B cell (primary cell): ENCODE measurements at places on chromosomes 4 and X.

- peaks cover 7% of the 10 kb centered on the region for H3K27me3 ChIP-seq
- H3K36me3 ChIP-seq, result no peaks in the 10 kb centered on the region
- no peak overlapping the region for H3K27ac ChIP-seq
- H3K4me3 ChIP-seq, result no peak overlapping the region
- no peak for DNase-seq
Observed at GRCh38 chr4:80082693-80083092, 9.7 kb upstream of the ANTXR2 start.

DNA sequence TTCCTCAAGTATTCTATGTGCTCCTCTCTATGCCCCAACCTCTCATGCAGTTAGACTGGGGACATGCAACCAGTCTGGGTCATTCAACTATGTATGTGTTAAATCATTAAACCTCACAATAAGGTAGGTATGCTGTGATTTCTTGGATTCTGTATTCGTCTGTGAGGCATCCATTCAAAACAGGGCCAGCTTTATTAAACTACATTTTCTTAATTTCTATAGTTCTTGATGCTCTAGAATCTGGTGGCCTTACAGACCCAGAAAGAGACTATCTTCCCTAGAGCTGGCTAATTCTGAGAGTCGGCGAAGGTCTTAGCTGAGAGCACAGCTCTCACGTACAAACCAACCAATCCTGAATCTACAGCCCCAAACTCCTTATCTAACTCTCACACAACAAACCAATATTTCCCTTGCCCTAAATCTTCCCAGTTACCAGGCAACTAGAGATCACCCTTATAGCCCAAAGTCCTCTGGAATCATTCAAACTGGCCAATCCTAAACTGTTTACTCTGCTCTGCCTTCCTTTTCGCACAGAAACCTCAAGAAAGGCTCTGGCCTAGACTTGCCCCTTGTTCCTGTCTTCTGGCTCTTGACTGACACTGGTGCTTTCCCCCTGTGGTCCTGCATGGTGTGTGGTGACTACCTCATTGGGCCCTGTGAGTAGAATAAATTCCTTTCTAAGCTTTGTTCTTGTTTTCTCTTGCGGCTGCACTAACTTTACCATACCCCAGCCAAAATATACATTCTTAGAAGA is 203.5 kb upstream of the TET2 start:
- DNase-seq, result no peak
- H3K4me3 ChIP-seq, result no peak overlapping the region
- H3K4me1 ChIP-seq, result no peaks in the 10 kb centered on the region
- no peaks in the 10 kb centered on the region for H3K27me3 ChIP-seq
- H3K27ac ChIP-seq, result no peak overlapping the region
- H3K36me3 ChIP-seq, result no peaks in the 10 kb centered on the region

DNA sequence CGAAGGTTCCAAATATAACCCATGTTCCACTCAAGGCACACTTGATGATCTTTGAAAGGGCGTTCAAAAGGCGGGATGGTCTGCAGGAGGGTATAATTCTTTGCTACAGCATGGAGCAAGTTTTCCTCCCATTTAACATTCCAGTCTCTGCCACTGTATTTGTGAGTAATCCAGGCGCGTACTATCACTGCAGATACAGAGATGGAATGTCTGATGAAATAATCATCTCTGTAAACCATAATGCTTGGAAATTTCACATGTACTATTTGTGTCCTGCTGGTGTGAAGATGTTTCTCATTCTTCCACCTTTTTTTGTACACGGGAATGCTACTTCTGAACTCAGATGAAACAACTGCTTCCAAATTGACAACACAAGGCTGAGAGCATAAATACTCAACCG is 15.5 kb downstream of the SEL1L3 start:
- peaks cover 41% of the 10 kb centered on the region for H3K4me1 ChIP-seq
- no peak overlapping the region for H3K27ac ChIP-seq
- no peak for DNase-seq
- no peaks in the 10 kb centered on the region for H3K27me3 ChIP-seq

DNA sequence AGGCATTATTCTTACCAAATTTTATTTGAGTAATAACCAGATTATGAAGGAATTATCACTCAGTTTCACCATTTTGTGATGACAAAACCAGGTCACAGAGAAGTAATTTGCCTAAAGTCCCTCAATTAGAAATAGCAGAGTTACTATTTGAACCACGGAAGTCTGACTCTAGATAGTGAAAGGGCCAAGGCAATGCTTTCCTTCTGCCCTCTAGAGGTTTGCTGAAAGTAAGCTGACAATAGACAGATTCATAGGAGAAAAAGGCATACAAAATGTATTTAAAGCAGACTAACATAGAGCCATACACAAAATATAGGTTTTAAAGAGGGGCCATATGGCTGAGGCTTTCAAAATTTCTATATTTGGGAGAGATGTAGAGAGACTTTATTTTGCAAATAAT is 43.1 kb downstream of the CXXC4 start:
- no peak overlapping the region for H3K27ac ChIP-seq
- H3K4me1 ChIP-seq, result no peaks in the 10 kb centered on the region
- no peak overlapping the region for H3K4me3 ChIP-seq
- H3K36me3 ChIP-seq, result no peaks in the 10 kb centered on the region
- H3K27me3 ChIP-seq, result no peaks in the 10 kb centered on the region

DNA sequence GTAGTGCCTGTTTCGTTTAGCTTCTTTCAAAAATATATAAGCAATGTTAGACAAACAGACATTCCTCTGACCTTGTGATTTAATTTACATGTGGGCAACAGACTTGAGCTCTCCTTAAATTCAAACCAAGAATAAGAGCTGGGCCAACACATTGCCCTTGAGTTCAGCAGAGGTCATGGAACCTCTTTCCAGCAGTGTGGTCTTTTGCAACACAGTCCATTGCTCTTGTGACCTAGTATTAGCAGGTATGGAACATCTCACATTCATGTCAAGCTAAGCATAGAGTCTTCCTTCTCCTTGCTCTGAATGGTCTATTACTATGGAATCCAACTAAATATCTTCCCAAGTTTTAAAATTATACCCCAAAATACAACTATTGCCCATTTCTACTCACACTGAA is 33.7 kb upstream of the MND1 start:
- H3K27me3 ChIP-seq, result no peaks in the 10 kb centered on the region
- no peak overlapping the region for H3K27ac ChIP-seq
- DNase-seq, result no peak

GRCh38 chrX:68894513-68895340 is 65.9 kb downstream of the EFNB1 start:
- peak; percentile 12 for DNase-seq
- H3K4me3 ChIP-seq, result peak overlapping the region; percentile 15
- no peaks in the 10 kb centered on the region for H3K27me3 ChIP-seq

DNA sequence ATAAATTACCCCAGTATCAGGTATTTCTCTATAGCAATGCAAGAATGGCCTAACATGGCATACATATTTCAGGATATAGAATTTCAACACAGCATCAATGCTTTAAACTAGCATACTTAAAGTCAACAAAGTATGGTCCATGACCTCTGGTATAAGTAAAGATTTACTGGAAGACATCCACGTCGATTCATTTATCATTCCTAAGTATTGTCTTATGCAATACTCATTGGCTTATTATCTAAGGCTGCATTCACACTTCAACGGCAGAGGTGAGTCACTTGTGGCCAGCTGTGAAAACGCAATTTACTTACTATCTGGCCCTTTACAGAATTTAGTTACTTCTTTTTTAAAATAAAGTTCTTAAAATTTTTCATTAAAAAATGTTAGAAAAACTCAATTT is 42.6 kb downstream of the ADGRA3 start:
- H3K36me3 ChIP-seq, result no peaks in the 10 kb centered on the region
- no peaks in the 10 kb centered on the region for H3K4me1 ChIP-seq
- no peak overlapping the region for H3K4me3 ChIP-seq
- H3K27ac ChIP-seq, result no peak overlapping the region
- no peak for DNase-seq
- no peaks in the 10 kb centered on the region for H3K27me3 ChIP-seq

GRCh38 chrX:8319359-8319758 is 145.3 kb upstream of the VCX3B start:
- H3K27me3 ChIP-seq, result no peaks in the 10 kb centered on the region
- DNase-seq, result no peak
- no peak overlapping the region for H3K4me3 ChIP-seq

DNA sequence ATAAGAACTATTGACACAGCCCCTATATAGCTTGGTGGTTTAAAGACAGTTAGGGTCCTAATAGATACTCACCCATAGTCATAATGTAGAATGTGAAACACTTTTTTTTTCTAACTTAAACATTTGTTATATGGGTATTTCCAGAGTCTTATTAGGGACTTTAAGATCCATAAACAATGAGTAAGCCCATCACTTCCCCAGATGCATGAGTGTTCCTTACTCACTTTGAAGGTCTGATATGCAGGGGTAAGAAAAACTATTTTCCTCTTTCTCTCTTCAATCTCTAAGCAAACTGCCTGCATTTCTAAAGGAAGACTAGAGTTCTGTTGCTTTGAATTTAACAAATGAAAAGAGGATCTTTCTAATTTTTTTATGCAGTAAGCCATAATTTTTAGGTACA is 443.6 kb upstream of the PITX2 start:
- H3K27me3 ChIP-seq, result no peaks in the 10 kb centered on the region
- DNase-seq, result no peak
- no peak overlapping the region for H3K4me3 ChIP-seq
- H3K4me1 ChIP-seq, result no peaks in the 10 kb centered on the region

DNA sequence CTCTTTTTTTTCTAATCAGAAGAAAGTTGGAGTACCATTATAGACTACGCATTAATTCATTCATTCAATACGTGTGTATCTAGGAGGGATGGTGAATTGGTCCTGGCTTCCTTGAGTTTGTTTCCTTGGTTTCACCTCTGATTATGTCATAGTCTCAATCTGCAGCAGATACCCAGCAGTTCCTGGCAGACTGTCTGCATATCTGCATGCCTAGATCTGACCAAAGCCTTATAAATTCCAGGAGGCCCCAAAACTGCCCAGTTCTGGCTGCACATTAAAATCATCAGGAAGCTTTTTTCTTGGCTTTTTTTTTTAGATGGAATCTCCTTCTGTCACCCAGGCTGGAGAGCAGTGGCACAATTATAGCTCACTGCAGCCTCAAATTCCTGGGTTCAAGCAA is 27.2 kb upstream of the SLC34A2 start:
- no peaks in the 10 kb centered on the region for H3K36me3 ChIP-seq
- H3K4me1 ChIP-seq, result no peaks in the 10 kb centered on the region
- H3K27me3 ChIP-seq, result peaks cover 3% of the 10 kb centered on the region
- H3K4me3 ChIP-seq, result no peak overlapping the region
- no peak overlapping the region for H3K27ac ChIP-seq

DNA sequence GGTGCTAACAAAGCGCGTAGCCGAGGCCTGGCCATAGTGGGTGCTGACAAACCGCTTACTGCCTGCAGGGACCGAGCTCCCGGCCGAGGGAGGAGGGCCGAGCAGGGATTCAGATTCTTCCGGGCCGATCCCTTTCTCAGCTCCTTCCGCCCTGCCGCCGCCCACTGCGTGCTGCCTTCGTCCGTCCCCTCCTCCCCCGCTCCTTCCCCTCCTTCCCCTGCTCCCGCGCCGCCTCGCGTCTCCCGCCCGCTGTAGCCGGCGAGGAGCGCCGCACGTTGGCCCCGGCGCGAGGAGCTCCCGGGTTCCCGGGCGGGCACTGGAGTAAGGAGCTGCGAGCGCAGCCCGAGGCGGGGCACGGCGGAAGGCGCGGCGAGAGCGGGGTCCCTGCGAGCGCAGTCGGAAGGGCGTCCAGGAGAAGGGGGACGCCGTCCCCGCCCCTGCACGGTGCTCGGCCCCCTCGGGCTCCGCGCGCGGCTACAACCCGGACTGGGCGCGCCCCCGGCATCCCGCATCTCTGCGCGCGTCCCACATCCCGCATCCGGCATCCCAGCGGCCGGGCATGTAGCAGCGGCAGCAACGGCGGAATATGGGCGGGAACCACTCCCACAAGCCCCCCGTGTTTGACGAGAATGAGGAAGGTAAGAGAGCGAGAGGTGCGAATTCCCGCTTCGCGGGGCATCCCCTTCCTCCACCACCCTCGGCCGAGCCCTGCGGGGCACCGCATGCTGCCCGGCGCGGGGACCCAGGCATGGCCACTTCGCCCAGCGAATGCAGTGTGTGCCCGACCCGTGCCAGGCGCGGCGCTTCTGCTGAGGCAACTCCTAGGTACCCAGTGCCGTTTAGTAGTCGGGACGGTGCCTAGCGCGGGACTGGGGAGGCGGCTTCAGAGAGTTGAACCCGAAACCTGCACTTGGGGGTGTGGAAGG is at the start of gene STK32B:
STK32B (plus strand) TSS at position 203 of the 926 bp plus-strand sequence.
- peak within 1 kb of the TSS; percentile 35 for H3K4me3 ChIP-seq
- DNase-seq, result peak; percentile 37
- H3K4me1 ChIP-seq, result peaks cover 19% of the 10 kb centered on the region
- no peak within 1 kb of the TSS for H3K27ac ChIP-seq
- no peaks in the 10 kb centered on the region for H3K36me3 ChIP-seq

DNA sequence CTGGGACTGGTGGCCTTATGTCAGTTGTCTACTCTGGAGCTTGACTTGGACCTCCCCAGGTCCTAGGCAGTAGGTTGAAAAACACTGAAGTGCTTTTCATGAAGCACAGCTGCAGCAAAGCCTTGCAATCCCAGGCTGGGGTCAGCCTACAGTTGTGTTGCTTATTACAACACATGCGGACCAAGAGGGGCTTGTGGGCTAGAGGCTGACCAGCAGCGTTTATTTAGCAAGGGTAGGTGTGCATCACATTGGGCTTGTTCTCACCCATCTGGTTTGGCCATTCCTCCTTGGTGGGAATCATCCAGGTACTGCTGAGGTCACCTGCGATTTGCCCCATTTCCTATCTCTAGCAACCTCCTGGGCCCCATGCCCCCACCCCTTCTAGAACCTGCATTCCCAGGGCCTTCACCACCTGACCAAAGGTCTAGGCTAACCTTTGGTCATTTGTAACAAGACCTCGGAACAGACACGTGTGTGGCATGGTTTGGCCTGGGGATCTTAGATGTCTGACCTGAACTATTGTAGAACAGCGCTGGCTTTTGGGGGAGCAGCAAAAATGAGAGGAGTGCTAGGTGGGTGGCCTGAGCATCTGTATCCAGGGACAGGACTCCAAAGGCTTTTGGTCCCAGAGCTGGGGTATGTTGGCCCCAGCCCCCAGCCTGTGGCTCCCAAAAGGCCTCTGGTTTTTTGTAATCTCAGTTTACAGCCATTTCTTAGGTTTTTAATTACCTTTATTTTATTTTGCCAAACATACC is 3.0 kb downstream of the RPL10 start:
- H3K27ac ChIP-seq, result no peak overlapping the region
- DNase-seq, result no peak
- H3K4me1 ChIP-seq, result peaks cover 20% of the 10 kb centered on the region
- no peaks in the 10 kb centered on the region for H3K36me3 ChIP-seq

GRCh38 chr4:100162027-100162685 is 28.1 kb downstream of the DDIT4L start:
- DNase-seq, result no peak
- H3K4me3 ChIP-seq, result no peak overlapping the region
- H3K27me3 ChIP-seq, result no peaks in the 10 kb centered on the region
- H3K27ac ChIP-seq, result no peak overlapping the region
- peaks cover 5% of the 10 kb centered on the region for H3K4me1 ChIP-seq

- no peaks in the 10 kb centered on the region for H3K4me1 ChIP-seq
- no peaks in the 10 kb centered on the region for H3K36me3 ChIP-seq
- H3K4me3 ChIP-seq, result no peak overlapping the region
- H3K27me3 ChIP-seq, result no peaks in the 10 kb centered on the region
- no peak for DNase-seq
Observed at GRCh38 chr4:73891739-73892405, 22.7 kb downstream of the CXCL1 start.

- DNase-seq, result no peak
- no peaks in the 10 kb centered on the region for H3K27me3 ChIP-seq
- H3K4me1 ChIP-seq, result no peaks in the 10 kb centered on the region
- H3K27ac ChIP-seq, result no peak overlapping the region
- no peaks in the 10 kb centered on the region for H3K36me3 ChIP-seq
Observed at GRCh38 chrX:6826856-6827255, 291.9 kb upstream of the VCX3A start.

- H3K4me3 ChIP-seq, result peak overlapping the region; percentile 58
- H3K27me3 ChIP-seq, result no peaks in the 10 kb centered on the region
- no peaks in the 10 kb centered on the region for H3K36me3 ChIP-seq
- H3K27ac ChIP-seq, result peak overlapping the region; percentile 23
Observed at GRCh38 chrX:52995987-52996331, 37.6 kb upstream of the FAM156A start.
